ENCODE measurements at places on chromosomes 7 and 10.

DNA sequence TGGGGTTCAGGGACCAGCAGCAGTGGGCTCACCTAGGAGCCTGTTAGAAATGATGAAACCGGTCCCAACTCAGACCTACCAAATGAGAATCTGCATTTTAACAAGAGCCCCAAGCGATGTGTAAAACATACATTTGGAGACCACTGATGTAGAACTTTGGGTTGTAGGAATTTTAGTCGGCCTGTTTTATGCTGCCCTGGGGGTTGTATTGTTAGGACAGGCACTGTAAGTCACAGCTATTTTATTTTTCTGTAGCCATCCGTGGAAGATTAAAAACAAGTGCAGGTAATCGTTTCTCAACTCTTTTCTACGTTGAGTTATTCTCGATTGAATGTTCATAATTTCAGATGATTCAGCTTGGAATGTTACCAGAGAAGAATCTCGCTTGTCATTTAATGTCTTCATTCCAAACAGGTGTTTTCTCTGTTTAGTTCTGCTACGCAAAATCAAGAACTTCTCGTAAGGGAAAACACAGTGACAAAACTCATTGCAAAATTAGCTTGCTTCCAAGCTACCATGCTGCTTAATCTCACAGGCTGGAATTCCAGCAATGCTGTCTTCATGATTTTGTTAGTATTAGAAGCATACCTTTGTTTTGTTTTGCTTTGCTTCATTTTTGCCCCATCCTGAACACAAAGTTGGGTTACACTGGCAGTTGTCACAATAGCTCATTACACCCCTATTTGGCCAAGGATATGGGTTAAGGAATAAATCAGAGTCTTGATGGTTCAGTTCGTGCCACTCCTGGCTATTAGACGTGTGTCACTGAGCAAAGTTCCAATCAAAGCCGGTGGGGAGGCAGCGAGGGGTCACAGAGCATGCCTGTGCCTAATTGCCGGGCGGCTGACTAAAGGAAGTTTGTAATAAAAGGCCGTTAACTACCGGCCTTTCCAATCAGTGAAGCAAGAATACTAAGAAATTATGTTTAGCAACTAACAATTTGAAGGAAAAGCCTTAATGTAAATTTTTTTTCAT, 676.9 kb downstream of the GATA3 start:
- no peak for DNase-seq

GRCh38 chr7:112204499-112205342, 1.5 kb downstream of the DOCK4 start:
- DNase-seq: peak; percentile 48

DNA sequence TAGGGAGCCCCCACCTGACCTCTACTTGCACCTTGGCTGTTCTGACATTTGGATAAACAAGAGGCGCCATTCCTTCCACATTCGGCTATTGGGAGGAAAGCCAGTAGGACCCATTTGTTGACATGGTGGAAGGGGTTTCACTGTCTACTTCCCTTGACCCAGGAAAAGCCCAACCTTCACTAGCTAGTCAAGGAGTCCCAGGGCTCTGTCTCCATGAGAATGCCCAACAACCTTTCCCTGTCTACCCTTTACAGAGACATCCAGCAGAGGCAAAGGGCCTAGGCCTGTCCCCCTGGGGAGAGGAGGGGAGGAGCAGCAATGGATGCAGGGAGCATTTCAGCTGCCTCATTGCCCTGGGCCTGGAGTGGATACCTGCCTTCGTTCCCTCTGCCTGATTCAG, 136.1 kb downstream of the NEURL1 start:
- no peak for DNase-seq

GRCh38 chr7:3957472-3958108, 656.5 kb downstream of the SDK1 start:
- DNase-seq: no peak

DNA sequence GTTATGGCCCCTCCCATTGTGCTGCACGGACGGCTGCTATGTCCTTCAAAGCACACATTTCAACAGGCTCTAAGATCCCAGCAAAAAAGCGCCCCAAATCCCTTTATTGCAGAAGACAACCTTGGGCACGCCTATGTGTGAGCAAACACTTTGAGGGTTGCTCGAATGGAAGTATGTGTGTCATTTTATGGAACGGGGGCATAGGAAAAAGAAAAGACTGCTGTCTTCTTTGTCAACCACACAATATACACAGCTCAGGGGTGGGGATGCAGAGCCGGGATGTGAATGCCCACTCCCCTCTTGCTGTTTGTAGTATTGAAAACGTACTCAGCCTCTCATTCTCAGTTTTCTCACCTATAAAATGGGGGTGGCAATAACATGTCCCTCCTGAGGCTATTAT, 32.0 kb downstream of the C10orf53 start:
- no peak for DNase-seq

GRCh38 chr7:55018361-55019190, at the start of gene EGFR:
EGFR (plus strand) TSS chr7:55019017; CDS start chr7:55019278, 261 bp downstream.
- no peak for DNase-seq

DNA sequence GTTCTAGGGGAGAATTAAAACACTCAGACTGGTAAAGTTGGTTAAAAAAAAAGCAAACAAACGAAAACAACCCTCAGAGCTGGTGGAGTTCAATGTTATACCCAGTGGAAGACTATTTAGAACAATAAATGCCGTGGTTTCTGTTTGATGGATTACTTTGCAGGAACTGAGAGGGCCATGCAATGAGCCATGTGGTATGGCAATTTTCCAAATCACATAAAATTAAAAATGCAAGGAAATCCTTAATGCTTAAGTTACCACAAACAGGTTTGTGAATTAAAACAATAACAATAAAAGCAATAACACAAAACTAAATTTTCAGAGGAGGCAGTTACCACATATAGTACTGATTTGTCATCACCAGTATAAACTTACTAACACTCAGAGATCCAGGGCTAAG, 96.9 kb downstream of the RTKN2 start:
- DNase-seq: no peak

DNA sequence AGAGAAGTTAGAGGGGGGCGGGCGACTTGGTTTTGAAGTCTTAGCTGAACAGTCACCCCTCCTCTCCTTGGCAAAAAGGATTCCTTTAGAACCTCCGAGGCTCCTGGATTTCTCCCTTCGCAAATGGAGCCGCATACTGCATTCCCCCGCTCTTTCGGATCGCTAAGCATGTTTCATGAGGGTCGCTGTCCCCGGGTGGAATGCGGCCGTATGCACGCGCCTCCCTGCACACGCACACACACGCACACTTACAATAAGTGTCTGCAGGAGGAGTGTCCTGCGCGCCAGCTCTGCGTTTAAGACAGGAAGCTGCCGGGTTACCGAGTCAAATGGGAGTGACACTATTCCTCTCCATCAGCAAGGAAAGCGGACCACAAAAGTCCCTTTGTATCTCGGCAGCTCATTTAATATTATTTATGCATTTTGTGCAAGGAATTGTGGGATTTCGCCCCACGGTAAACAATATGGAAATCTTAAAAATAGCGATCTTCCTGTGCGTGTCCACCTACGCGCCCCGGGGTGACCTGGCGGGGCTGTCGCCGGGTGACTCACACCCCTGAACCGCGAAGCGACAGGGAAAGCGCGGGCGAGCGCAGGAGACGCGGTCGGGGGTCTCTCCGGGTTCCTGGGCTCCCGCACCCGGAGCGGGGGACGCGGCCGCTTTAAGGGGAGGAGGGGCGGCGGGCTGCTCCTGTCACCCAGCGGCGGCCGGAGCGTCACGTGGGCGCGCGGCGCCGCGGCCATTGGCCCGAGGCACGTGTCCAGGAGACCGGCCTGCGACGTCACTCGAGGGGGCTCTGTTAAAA, 988 bp upstream of the EN2 start:
- DNase-seq: peak; percentile 41

DNA sequence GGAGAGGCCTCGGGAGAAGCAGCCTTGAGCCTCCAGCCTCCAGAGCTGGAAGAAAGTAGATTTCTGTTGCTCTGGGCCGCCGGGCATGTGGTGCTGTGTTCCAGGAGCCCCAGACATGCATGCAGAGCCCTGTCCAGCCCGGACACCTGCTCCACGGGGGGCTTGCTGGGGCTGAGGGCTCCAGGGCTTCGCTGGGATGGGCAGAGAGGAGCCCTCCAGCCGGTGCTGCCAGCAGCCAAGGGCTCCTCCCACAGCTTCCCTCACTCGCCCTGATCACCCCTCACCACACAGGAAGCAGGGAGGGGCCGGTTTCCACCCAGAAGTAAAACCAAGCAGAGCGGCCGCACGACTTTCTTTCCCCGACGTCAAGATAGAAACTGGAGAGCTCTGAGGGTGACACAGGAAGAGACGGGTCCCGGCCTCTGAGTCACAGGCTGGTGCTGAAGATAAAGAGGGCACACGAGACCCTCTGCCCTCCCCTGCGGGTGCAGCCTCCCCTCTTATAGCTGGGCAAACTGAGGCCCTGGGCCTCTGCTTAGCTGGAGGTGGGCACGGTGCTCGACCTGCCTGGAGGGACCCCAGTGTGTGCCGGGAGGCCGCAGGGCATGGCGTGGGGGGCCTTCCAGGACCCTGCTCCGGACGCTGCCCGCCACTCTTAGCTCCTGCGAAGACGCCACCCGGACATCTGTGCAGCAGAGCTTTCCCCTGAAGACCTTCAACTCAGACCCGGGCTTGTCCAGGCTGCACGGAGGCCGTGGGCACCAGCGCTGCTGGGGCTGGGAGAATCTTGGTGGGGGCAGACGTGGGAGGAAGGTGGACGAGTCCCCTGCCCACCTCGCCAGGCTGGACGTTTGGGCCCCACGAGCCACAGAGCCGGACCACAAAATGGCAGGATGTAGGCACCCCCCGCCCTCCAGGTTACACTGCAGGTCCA, 31.1 kb downstream of the ADAP1 start:
- peak; percentile 74 for DNase-seq

DNA sequence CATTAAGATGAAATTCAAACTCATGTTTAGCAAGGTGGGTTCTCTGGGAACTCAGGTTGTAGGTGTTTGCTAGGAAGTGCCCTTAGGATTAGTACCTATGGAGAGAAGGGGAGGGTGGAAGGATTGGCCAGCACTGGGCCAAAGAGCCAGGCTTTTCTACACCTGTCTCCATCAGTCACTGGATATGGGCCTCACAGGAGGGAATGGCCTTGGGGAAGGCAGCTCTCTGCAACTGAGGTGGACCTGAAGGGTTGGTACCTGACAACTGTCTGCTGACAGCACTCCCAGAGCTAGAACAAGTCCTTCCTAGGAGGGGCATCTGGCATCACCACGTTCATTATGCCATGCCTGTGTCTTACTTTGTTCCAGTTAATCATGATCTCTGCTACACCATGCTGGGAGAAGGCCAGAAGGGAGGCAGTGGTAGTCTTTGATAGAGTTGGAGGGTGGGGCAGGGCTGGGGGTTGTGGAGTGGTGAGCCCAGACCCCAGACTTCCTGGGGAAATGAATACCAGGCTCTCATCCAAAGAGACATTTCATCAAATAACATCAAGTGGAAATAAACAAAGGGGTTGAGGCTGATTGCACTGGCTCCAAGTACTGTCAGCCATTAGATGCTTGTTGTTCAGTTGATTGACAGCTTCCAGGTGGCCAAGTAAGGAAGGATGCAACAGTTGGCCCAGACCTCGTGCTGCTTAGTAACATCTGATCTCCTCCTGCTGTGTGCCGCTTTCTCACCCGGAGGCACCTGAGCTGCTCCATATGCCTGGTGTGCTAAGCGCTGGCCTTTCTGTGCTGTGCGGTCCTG, 70.6 kb upstream of the PIK3CG start:
- no peak for DNase-seq

DNA sequence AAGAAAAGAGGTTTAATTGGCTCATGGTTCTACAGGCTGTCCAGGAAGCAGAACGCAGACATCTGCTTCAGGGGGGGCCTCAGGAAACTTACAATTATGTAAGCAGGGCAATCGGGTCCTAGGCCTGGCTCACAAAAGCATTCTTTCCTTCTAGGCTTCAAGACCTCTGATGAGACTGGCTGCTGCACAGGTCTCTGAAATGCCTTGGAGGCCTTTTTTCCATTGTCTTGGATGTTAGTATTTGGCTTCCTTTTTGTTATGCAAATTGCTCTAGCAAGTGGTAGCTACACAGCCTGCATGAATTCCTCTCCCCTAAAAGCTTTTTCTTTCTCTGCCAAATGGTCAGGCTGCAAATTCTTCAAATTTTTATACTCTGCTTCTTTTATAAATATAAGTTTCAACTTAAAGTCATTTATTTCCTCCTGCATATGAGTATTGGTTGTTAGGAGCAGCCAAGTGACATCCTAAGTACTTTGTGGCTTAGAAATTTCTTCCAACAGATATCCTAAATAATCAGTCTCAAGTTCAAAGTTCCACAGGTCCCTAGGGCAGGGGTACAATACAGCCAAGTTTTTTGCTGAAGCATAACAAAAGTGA, 83.1 kb upstream of the SEMA3A start:
- no peak for DNase-seq

DNA sequence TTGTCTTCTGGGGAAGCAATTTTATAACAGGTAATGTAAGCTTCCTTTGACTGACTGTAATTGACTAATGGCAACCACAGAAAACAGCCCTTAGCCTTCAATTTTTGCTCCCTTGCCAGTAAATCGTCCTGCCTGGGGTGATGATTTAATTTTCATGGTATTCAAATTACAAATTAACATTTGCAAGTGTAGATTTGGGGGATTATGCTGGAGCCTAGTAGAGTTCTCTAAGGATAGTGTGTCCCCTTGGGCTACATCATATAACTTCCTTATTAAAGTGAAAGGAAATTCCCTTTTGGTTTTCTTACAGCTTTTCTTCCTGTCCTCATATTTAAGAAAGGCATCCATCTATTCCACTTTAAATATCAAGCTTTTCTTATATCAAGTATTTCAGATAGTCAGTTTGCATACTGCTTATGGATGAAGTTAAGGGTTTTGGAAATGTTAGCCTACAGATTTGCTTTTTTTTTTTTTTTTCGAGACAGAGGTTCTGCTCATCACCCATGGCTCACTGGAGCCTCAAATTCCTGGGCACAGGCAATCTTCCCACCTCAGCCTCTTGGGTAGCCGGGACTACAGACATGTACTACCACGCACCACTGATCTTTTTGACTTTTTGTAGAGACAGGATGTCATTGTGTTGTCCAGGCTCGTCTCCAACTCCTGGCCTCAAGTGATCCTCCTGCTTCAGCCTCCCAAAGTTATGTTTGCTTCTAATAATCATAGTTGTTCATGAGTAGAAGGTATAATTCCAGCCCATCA, 35.9 kb upstream of the HDAC9 start:
- no peak for DNase-seq

GRCh38 chr10:89308266-89308665, 6.4 kb downstream of the IFIT2 start:
- no peak for DNase-seq

Measured in inflammatory macrophage (primary cell).